Colonic mucosa (tissue), 4 donors: ENCODE measurements at places on chromosomes 2 and 18. TPM values are rescaled to one million over a fixed set of nuclear protein-coding genes. Genes with fewer than 3 reads are reported as not detected.

GRCh38 chr2:45329045-45329677 lies 281.9 kb downstream of the SRBD1 start:
- no peak for DNase-seq

- no peak for DNase-seq
Observed at GRCh38 chr2:158482594-158482993, 25.8 kb downstream of the PKP4 start.

Gene ST6GAL2
- 1.7 TPM for total RNA-seq

DNA sequence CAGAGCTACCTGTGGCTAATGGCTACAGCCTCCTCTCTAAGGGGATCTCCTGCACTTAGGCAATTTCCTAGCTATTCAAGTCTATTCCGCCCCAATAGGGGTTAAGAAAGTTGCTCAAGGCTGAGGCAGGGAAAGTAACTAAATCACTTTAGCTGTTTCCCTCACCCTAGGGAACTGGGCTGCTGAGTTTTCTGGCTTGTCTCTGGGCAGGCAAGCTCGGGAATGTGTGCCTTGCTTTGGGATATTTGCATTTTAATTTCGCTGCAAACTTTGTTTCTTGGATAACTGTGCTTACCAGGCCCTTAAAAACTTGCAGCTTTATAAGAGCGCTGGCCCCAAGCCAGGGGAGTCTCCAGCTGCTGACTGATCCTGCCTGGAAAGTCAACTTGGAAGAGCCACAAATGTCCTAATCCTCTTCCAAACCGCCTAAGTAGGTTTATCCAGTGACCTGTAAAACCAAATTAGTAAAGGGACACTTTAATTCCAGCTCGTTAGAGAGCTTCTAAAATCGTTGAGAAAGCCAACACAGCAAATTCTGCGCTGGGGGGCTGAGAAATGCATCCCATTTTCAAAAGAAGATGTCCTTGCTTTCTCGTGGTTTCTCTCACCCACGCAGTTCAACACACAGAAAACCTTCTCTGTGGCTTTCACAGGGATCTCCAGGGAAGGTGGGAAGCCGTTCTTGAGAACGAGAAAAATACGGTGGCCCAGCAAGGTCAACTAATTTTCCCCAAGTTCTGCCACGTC lies 59.5 kb upstream of the SP3 start:
- peak; percentile 62 for DNase-seq

DNA sequence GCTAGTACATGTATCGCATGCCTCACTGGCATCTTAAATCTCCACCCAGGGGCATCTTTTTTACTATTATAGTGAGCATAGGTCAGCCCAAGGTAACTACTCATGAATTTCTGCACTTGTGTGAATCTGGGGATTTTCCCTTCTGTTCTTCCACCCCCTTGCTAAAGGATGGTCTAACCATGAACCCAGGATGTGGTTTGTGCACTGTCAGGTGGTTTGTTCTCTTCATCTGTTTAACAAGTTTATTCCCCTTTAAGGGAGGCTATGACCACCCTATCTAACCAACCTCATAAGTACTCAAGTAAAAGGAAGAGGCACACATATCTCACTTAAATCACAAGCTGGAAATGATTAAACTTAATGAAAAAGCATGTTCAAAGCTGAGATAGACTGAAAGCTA lies 243.0 kb downstream of the RPRM start:
- DNase-seq = no peak

- DNase-seq = no peak
Observed at GRCh38 chr2:157264099-157264498, 6.6 kb downstream of the GALNT5 start.

DNA sequence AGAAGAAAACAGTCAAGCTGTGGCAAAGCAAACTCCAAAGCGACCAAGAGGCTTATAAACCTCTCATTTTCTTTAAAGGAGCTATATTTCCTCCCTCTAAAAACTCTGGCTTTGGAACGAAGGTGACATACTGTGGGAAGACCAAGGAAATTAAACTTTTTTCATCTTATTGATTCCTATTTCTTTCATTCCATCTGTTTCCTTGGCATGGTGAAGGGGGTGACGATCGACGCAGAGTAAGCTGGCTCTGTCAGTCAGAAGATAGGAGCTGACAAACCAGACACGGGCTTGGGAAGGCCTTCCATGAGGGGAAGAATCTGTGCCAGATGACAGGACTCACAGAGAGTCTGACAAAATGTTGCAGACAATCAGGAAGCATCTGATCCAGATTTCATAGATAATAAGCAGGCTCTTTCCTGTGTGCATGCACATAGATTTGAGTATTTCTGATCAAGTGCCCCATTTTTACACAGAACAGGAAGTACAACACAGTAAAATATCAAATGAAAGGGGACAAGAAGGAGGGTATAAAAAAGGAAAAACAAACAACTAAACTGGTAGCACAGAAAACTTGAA lies 261.7 kb downstream of the SATB2 start:
- DNase-seq = no peak

Gene CAPN13
- 25.5 TPM for total RNA-seq

DNA sequence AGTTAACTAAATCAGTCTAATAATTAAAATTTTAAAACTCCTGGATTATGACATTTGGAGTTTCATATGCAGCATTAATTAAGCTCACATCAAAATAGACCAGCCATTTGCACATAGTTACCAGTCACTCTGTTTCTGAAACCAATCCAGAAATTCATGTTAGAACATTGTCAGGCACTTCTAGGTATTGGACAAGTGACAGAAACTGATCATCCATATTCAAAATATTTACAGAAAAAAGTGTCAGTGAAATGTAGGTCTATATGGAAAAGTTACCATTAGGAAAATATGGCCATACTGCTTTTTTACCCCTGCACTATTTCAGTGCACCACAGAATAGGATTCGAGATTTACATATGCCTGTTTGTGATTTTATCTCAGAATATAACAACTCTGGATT lies 33.4 kb downstream of the UPP2 start:
- DNase-seq = no peak

Gene CPLX4
- not detected for total RNA-seq

Gene LIMS1
- 50.3 TPM for total RNA-seq

DNA sequence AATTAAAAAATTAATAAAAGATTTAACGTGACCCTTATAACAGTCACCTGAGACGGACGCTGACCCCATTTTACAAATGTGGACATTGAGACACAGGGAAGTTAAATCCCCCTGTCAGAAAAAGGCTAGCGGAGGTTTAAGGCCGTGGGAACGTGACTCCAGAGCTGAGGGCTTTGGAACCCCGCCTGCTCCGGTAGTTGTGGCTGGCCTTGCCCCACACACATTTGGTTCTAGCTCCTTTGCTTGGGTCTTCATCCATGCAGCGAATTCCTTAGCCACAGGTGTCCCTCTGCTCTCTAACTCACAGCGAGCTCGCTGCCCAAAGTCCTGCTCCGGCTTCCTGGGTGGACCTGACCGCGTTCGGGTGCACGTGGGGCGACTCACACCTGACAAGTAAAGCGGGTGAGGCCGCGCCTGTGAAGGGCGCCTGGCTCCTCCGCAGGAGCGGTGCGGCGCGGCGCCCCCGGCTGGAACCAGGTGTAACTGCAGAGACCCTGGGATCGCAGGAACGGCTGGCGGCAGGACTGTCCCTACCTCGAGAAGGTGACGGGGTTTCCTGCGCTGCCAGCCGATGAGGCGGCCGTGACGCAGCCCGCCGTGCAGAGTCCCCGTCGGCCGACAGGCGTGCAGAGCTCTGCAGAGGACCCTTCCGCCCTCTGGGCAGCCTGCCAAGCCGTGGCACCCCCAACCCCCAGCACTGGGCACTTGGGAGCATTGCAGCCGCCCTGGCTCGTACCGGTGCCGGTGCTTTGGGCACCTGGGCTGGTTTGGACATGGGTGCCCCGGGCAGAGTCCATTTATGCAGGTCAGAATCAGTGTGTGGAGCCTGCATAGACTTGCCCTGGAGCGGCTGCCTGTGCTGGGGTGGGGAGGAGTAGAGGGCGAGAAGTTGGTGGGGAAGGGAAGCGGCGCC lies 2.4 kb upstream of the PROC start:
- peak; percentile 86 for DNase-seq

Gene GPR55
- total RNA-seq = 0.35 TPM

DNA sequence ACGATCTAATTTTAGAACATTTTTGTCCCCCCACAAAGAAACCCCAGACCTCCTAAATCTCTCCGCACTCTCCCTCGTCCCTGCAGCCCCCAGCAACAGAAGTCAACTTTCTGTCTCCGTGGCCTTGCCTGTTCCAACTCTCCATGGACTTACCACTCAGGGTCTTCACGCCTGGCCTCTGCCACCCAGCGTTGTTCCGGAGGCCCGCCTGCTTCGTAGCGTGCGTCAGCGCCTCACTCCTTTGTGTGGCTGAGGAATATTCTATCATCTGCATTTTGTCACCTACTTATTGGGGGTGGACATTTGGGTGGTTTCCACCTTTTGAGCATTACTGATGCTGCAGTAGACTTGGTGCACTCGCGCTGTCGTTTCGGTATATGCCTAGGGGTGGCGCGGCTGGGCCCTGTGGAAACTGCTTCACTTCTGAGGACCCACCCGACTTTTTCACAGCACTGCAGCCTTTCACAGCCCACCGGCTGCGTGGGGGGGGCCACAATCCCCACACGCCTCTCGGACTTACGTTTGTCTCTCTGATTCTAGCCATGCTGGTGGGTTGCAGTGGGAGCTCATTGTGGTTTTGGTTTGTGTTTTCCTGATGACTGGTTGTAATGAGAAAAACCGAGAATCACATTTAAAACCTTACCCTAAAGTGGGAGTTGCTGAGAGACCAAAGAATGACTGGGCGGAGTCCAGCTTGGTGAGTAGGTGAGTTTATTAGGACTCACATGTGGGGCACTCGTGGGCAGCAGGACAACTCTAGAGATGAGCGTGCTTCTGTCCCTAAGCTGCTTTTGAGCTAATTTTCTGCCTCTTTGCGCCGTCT lies 1.4 kb upstream of the HSBP1L1 start:
- DNase-seq = peak; percentile 32

GRCh38 chr2:149427387-149427786 lies 97.0 kb downstream of the LYPD6 start:
- no peak for DNase-seq

GRCh38 chr18:59008302-59008974 lies 131.2 kb upstream of the SEC11C start:
- DNase-seq = no peak

DNA sequence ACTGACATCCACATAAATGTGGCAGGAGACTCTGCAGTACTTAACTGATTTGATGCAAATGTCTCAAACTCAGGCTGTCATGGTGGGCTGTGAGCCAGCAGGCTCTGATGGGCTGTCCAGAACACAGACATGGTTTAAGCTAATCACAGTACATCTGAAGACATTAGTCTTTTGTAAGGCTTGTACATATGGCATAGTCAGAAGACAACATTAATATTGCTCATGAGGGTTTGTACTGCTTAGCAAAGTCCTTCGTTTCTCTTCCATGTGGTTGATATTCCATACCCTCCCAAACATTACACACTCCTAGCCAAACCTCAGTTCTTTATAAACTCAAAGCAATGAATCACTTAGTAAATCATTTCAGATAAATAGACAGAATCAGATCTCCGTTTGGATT lies 330.6 kb downstream of the RND3 start:
- DNase-seq = no peak

Gene CYP27C1
- total RNA-seq = 0.19 TPM

Gene CIB4
- total RNA-seq = not detected

- DNase-seq = no peak
Observed at GRCh38 chr2:32863803-32864202, 83.0 kb upstream of the LTBP1 start.

GRCh38 chr2:234879671-234880455 lies 72.0 kb upstream of the SH3BP4 start:
- DNase-seq = no peak

DNA sequence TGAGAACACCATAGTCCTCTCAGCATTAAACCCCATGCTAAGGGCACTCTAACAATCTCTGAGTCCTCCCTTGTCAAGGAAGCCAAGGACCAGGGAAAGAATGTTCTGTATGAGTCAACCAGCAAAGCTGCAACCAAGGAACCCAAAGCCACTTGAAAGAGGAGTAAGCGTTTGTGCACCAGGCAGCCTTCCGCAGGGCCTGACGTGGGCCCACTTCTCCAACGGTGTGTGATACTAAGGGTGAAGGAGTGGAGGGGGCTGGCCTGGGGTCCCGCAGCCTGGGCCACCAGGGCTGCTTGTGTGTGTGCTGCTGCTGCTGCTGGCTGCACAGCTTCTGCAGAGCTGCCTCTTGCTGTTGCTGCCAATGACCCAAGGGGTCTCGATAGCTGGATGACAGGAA lies 30.1 kb upstream of the GALNT14 start:
- no peak for DNase-seq

DNA sequence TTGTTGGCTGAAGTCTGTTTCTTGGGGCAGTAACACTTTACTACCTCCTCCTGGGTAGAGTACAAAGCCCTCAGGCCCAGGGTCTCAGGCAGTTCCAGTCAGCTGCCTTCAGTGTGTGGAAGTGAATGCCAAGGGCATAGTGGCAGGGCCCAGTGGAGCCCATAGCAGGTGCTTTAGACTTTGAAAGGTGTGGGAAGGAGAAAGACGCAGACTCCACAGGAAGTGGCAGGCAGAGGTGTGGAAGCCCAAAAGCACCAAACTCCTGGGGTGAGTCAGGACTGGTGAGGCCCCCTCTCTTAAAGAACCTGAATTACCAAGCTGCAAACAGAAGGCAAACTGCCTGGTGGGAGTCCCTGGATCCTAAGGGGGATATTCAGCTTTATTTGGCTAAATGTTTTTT lies 45.3 kb downstream of the ADAM23 start:
- no peak for DNase-seq

GRCh38 chr2:102336502-102336945 lies 19.1 kb upstream of the IL18R1 start:
- no peak for DNase-seq

DNA sequence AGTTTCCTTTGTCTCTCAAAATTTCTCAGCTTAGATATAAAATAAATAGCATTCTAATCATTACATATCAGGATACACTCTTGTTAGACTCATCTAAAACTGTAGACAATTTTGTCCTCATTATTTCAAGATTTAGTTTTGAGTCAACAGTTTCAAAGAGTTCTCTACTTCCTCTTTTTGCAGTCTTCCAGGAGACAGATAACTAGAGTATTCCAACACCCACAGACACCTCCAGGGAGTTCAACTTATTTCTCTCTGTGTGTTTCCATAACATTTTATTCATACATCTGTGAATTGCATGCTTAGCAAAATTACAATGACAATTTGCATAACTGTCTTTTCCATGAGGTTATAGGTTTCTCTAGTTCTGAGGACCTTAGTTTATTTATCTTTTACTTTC lies 166.6 kb upstream of the HNMT start:
- no peak for DNase-seq

DNA sequence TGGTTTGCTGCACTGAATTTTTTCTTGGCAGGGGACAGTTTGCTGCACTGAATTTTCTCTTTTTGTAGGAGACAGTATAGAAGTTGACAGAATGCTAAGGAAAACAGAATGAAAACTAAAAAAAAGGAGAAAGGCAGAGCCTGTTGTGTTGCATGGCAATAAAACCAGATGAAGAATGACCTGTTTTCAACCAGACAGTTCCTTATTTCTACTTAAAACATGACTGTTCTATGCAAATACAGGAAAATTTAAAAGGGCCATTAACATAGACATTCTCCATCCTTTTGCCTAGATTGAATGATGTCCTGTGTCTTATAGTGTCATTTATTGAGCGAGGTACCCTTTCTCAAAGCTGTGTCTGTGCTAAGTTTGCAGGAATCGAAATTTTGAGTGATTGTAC lies 33.3 kb downstream of the ABI2 start:
- DNase-seq = no peak
